ENCODE measurements at places on chromosomes 2 and 18. TPM values are rescaled to one million over a fixed set of nuclear protein-coding genes. Genes with fewer than 3 reads are reported as not detected.
A peak's percentile ranks its signal among the peaks of the same experiment; 100 is the strongest.

- H3K27me3 ChIP-seq = peaks cover 11% of the 10 kb centered on the region
- DNase-seq = no peak
- H3K4me3 ChIP-seq = no peak overlapping the region
- no peaks in the 10 kb centered on the region for H3K36me3 ChIP-seq
- no peaks in the 10 kb centered on the region for H3K4me1 ChIP-seq
- no peak overlapping the region for H3K27ac ChIP-seq
Measured at GRCh38 chr2:160137464-160137863, 62.6 kb downstream of the ITGB6 start.

DNA sequence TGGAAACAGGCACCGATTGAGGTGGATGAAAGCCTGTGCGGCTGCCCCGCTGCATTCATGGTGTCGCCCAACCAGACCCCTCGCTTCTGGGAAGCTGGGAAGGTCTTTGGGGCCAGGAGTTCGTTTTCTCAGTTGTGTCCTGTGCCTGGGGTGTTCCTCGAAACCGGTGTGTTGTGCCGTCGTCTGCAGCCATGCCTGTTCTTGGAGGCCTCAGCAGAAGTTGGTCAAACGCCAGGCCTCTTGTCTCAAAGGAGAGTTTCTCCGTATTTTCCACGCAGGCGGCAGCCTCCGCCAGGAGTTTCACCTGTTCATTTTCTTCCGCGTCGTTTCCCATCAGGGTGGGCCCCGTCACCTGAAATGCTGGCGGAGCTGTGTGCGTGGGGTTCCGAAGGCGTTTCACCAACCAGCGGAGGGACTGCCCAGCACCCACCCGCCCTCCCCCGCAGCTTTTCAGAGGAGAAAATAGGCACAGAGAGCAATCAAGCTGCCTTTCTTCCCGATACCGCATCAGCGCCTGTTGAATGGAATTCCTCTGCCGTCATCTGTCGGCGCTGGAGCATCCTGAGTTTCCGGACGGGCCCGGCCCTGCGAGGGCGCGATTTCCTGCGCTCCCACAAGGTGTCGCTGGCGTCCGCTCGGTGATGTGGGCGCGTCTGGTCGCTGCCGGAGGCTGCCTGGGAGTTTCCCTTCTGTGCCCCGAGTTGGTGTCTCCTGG lies 17.0 kb upstream of the NFATC1 start:
- peaks cover 8% of the 10 kb centered on the region for H3K4me1 ChIP-seq
- peak; percentile 75 for DNase-seq
- H3K27me3 ChIP-seq = peaks cover 1% of the 10 kb centered on the region
- peak overlapping the region; percentile 21 for H3K4me3 ChIP-seq
- peak overlapping the region; percentile 14 for H3K27ac ChIP-seq

FBLN7 gene
- 17.2 TPM for total RNA-seq

GRCh38 chr2:173773076-173773475 lies 192.1 kb downstream of the SP3 start:
- H3K4me3 ChIP-seq = no peak overlapping the region
- no peak for DNase-seq
- no peak overlapping the region for H3K27ac ChIP-seq
- peaks cover 31% of the 10 kb centered on the region for H3K27me3 ChIP-seq
- H3K4me1 ChIP-seq = peaks cover 2% of the 10 kb centered on the region

- no peak for DNase-seq
- H3K36me3 ChIP-seq = no peaks in the 10 kb centered on the region
- H3K4me3 ChIP-seq = no peak overlapping the region
- H3K27me3 ChIP-seq = no peaks in the 10 kb centered on the region
Measured at GRCh38 chr2:179595284-179595683, 266.1 kb downstream of the ZNF385B start.

Measured in T-helper 17 cell (primary cell).